ENCODE measurements at places on chromosomes 3 and 15. TPM values are rescaled to one million over a fixed set of nuclear protein-coding genes. Genes with fewer than 3 reads are reported as not detected.

- no peak for DNase-seq
These were observed 172.3 kb upstream of the MBNL1 start for GRCh38 chr3:152096280-152096906.

GRCh38 chr3:45960289-45960688, 17.0 kb downstream of the CXCR6 start:
- DNase-seq = no peak

DNA sequence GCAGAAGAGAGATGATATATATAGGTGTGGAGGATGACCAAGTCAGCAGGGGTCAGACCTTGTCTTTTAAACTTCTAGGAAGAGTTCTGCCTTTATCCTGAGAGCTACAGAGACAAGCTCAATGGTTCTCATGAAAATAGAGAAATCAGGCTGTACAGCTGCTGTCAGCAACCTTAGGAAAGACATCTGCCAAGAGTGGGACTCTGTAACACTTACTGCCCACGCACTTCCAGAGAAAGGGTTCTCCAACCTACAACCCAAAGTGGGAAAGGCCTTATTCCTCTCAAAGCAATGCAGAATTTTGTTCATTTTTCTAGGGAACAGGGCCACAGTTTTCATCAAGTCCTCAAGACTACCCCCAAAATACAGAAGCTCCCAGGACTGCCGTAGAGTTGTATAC, 138.7 kb downstream of the STT3B start:
- no peak for DNase-seq

GRCh38 chr3:34675383-34676120, 877.1 kb downstream of the PDCD6IP start:
- no peak for DNase-seq

Gene GOLGA6A
- 0.64 TPM for total RNA-seq
